ENCODE measurements at places on chromosomes 7 and 10.

DNA sequence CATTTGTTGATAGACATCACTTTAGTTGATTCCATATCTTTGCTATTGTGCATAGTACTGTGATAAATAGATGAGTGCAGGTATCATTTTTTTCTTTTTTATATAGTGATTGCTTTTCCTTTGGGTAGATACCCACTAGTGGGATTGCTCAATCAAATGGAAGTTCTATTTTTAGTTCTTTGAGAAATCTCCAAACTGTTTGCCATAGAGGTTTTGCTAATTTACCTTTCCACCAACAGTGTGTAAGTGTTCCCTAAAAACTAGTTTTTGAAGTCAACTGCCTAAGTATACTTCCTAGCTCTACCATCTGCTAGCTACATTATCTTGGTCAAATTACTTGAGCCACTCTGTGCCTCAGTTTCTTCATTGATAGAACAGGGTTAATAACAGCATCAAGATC is 31.5 kb upstream of the RSBN1L start:
- DNase-seq, result no peak

GRCh38 chr10:24982319-24983112 is 30.1 kb upstream of the PRTFDC1 start:
- no peak for DNase-seq

- no peak for DNase-seq
Measured at GRCh38 chr10:73781548-73781878, 335 bp upstream of the CHCHD1 start.

DNA sequence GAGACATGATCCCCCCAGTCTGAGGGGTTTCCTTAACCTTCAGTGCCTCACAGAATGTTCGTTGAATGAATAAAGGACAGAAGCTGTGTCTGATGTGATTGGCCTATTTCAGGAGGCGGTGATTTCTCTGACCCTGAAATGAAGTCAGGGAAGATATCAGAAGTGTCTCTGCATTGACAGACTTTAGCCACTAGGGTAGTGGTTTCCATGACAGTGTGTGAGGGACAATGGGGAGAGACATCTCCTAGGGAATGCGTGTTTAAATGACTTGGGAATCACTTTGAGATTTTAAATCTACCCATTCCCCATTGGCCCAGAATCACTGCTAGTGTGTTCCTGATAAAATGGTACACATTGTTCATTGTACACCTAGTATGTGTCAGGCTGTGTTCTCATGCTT is 132.0 kb downstream of the CFAP58 start:
- DNase-seq, result no peak

DNA sequence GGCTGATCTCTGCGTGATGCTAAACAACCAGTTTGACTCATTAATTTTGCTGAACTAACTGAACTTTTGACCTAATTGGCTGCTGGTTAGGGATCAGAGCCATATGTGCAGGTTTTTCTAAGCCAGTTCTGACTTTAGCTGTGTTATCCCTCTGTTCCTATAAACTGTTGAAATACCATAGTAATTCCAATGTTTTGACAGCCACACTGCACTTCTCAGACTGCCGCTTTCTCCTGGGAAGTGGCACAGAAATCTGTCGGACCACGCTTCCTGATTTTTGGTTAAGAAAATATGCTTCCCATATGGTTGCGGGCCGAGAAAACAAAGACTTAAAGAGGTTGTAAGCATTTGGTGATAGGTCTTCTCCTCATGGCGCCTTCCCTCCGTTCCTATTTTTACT is 42.3 kb downstream of the TBXAS1 start:
- DNase-seq, result no peak

DNA sequence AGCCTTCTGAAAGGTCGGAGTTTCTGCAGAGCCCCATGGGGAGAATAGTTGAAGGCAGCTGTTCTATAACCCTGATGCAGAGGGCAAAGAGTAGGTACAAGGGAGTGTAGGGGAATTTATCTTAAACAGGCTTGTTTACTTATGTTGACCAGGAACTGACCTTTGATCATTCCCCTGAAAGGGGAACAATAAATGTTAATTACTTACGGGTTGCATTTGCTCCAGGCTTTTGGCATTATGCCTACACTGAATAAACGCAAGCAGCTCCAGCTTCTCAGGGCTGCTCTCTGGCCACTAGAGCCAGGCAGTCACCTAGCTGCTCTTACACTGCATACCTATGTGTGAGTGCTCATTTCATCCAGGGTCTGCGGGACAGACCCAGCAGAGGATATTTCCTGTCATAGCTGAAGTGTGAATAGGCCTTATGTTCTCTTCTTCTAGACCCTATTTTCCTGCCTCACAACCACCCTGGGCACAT is 26.9 kb upstream of the ABCA13 start:
- no peak for DNase-seq

DNA sequence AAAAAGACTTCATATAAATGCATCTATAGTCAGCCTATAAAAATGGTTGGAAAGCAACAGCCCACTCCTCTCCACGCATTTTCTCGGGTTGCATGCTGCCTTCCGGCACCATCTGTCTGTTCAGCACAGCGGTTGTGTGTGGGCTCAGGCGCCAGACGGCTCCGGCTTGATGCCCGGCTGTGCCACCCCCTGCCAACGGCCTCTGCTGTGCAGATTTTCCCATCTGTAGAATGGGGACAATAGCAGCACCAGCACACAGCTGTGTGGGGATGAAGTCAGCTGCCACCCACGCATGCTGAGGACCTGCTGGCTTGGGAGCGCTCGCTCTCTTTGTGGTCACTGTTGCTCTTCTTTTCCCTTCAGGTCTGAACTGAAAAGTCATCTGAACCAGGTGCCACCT is 19.5 kb downstream of the PRKAG2 start:
- no peak for DNase-seq

- DNase-seq, result no peak
Measured at GRCh38 chr7:94190599-94191061, 186.5 kb upstream of the BET1 start.

DNA sequence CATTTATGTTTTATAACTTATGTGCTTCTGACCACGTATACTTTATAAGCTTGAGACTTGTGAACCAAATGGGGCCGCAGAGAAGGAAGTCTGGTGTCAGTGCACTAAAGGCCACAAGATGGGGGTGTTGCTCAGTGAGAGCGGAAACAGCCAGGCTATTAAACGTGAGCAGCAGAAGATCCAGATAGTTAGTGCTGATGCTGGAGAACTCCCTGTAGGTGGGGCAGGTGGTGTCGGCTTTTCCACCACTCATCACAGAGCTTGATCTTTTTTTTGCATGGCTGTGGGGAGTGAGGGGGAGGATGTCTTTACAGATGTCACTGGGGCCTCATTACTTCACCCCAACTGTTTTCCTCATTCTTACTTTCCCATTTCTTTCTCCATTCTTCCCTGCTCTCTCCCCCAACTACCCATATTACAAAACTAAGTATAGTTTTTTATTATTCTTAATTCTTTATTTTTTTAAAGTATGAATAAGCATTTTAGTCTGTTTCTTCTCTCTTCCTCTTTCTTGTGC is 34.7 kb downstream of the ACADSB start:
- DNase-seq, result peak; percentile 76

GRCh38 chr10:132066186-132066585 is 440 bp downstream of the JAKMIP3 start:
- DNase-seq, result no peak

DNA sequence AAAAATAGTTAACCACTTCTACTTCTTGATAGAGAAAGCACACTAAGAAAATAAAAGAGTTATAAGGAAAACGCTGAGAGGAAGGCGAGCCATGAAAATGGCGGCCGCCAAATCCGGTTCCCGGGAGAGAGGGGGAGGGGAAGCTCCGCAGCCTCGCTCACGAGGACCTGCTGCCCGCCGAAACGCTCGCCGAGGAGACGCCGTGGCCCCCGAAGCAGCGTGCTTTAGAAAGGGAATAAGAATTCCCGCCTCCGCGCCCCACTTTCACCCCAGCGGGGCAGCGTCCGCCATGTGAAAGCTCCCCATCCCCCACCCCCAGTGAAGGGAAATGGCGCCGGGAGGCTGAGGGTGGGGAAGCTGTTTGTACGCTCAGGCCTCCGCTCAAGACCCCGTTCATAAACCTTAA is 505 bp downstream of the HNRNPA2B1 start:
- DNase-seq, result peak; percentile 69

- no peak for DNase-seq
Measured at GRCh38 chr10:21173802-21174714, 276.9 kb upstream of the NEBL start.

DNA sequence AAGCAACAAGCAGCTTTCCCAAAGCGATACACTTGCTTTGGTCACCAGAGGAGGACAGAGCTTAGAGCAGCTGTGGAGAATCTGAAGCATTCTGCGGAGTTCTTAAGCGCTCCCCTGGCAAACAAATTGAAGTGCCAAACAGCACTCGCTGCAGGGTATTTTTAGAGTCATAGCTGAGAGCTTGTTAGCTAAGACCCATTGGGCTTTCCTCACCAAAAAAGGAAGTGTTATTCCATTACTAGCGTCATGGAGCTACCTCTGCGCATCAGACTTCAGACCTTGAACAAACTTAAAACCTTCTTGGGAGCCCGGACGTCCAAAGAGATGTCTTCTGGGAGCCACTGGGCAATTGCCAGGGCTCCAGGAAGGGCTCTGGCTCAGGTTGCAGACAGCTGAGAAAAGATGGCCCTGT is 23.2 kb upstream of the BMPR1A start:
- DNase-seq, result no peak

GRCh38 chr7:1044189-1045068 is at the start of gene GPR146:
GPR146 (plus strand) TSS chr7:1044546; CDS start chr7:1057516, 12,970 bp downstream.
- peak; percentile 93 for DNase-seq

DNA sequence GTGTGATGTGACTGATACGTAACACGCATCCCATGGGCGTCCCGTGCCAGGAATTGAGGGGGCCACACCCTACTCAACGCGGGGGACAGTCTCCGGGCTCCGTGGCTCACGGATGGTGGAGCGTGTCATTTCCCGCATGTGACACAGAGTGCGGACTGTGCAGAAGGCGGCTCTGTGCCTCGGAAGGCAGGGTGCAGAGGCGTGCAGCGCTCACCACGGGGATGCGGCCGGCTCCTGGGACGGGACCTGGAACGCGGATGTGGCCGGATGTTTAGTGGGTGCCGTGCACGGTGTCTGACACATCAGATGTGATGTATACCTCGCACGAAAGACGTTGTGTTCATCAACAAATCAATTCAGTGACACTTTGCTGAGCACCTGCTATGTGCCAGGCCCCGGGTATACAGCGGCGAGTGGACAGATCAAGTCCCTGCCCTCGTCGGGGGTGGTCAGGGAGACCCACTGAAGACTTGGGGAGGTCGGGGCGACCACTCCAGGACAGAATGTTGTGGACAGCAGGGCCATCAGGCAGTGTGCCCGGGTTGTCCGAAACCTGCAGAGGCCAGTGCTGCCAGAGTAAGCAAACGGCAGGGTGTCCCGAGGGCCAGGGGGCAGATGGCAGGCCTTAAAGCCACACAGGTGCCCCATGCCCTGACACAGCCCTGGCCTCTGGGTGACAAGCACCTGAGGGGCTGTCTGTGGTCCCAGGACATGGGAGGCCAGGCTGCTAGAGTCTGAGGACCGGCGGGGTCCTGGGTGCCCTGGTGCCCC is 38.1 kb downstream of the MICALL2 start:
- no peak for DNase-seq

DNA sequence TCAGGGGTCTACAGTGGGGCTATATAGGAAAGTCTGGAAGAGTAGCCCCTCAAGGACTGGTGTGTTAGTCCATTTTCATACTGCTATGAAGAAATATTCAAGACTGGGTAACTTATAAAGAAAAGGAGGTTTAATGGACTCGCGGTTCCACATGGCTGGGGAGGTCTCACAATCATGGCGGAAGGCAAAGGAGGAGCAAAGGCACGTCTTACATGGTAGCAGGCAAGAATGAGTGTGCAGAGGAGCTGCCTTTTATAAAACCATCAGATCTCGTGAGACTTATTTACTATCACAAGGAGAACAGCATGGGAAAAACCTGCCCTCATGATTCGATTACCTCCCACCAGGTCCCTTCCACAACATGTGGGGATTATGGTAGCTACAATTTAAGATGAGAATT is 3.0 kb downstream of the FKBP14 start:
- DNase-seq, result no peak

DNA sequence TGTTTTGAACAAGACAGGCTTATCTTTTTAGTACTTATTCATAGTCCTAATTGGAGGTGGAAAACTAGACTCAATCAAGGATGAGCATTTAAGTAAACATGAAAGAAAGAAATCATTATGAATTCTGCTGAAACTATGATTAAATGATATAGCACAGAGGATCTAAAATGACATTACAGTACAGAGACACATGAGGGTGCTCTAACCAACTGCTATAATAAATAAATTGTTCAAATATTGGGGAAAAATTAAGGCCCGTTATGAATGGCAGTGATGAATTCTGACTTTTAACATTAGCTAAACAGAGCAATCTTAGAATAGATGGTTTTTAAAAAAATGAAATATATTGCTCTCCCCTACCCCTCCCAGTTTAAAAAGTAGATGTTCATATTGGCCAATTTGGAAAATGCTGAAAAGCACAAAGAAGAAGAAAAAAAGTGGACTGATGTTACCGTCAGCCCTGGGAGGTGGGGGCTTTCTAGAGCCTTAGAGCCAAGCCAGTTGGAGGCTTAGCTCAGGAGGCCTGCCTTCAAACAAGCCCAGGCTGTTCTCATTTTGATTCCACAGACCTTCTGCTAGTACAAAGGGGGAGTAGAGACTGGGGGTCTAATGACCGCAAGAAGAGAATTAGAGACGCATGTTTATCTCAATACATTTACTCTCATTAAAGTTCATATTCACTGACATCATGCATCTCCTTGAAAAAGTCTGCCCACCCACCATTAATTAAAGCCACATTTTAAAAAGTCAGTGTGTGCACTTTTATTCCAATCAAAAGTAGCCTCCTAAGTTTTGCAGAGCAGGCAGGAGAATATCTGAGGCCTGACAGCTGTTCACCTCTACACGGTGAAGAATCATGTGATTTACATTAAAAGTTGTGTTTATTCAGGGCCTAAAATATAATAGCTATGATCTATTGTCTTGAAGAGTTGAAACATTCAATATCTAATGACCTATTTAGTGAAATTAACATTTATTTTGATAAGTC is 10.0 kb downstream of the WNT2 start:
- DNase-seq, result no peak
